Vein endothelial cell (primary cell): ENCODE measurements at places on chromosomes 4 and X. TPM values are rescaled to one million over a fixed set of nuclear protein-coding genes. Genes with fewer than 3 reads are reported as not detected.

MAGEB1 gene
- total RNA-seq = not detected in 2 replicates

SEPTIN11 gene
- total RNA-seq = 155 and 182 TPM in 2 replicates

CLCN4 gene
- 14.0 and 15.3 TPM in 2 replicates for total RNA-seq

CYTL1 gene
- 44.1 and 101 TPM in 2 replicates for total RNA-seq

CFAP99 gene
- 0.19 TPM in 1 of 2 replicates, not detected in the other for total RNA-seq

RBMXL3 gene
- not detected in 2 replicates for total RNA-seq
